ENCODE measurements at places on chromosomes 5 and 9. TPM values are rescaled to one million over a fixed set of nuclear protein-coding genes. Genes with fewer than 3 reads are reported as not detected.

Gene ANGPTL2
- total RNA-seq = 7.6 TPM

Gene CER1
- total RNA-seq = not detected

Gene TTC1
- total RNA-seq = 41.0 TPM

Gene HBEGF
- total RNA-seq = 16.6 TPM

Gene IFNB1
- total RNA-seq = not detected

Gene ALDH7A1
- total RNA-seq = 12.5 TPM

All from lung microvascular endothelial cell (primary cell).